ENCODE measurements at places on chromosomes 1 and 21.

DNA sequence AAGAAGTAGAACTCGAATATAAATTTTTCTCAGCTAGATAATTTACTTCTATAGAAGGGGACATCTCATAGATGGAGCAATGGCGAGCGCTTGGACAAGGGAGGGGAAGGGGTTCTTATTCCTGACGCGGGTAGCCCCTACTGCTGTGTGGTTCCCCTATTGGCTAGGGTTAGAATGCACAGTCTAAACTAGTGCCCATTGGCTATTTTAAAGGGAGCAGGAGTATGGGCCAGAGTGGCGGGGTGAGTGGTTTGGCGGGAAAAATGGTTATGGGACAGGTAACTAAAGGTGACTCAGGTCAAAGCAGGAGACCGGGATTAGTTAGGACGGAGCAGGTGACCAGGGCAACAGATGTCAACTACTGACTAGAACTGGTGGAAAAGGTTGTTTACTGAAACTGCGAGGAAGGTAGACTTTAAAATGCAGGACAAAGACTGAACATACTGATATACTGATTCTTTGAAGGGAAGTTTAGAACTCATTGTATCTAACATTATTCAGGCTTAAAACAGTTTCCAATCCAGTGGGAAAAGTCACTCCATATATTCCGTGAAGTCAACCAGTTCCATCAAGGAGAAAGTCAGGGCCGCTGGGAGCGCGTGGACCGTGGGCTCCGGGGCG, 940 bp upstream of the ATAD3A start:
- peak; percentile 47 for DNase-seq

GRCh38 chr1:185720633-185721272, 13.4 kb upstream of the HMCN1 start:
- DNase-seq: peak; percentile 67

- DNase-seq: no peak
Measured at GRCh38 chr1:204362984-204363334, 3.2 kb upstream of the PLEKHA6 start.

DNA sequence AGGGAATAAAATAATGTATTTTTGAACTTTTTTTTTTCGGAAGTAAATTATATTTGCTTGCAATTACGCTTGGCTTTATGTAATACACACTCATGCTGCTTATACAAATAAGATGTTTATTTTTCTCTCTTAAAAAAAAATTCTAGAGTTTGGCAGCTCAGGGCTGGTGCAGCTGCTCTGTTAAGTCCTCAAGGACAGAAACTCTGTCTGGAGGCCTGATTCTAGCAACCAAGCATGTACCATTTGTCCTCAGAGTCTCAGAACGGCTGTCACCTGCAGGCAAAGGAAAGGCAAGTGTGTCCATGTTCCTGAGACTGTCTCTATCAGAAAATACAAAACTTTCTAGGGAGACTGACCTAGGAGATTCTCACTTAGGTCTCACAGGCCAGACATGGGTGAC, 23.2 kb upstream of the CLDN17 start:
- DNase-seq: no peak

DNA sequence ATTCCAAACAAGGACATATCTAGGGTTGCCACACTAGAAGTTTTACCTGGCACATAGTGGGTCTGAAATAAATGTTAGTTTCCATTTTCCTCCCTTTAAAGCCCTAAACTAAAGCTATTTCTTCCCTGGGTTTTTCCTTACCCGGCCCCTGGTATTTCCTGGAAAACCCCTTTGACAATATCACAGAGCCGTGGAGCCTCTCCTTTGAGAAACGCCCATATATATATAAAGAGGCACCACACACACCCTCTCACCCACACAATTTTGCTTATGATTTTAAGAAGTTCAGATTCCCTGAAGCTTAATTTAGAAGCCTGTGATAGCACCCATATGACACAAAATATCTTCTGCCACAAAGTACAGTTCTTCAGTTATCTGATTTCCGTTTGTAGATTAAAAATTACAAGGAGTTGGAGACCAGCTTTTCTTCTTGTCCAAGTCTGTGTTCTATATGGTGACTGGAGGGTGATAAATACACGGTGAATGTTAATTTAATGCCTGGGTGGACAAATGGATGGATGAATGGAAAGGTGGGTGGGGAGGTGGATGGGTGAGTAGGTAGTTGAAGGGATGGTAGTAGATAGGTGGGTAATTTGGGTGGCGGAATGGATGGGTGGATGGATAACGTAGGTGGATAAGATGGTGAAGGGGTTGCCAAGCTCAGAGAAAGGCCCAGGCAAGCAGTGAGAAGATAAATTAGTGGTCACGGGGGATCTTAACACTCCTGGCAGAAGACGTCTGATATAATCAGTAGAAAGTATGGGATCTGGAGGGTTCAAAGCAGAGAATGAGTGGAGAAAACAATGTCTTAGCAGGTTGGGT, 154.4 kb upstream of the FGGY start:
- no peak for DNase-seq

GRCh38 chr1:240500647-240501046, 111.3 kb downstream of the GREM2 start:
- DNase-seq: no peak

GRCh38 chr1:55860326-55860725, 645.2 kb upstream of the USP24 start:
- no peak for DNase-seq

DNA sequence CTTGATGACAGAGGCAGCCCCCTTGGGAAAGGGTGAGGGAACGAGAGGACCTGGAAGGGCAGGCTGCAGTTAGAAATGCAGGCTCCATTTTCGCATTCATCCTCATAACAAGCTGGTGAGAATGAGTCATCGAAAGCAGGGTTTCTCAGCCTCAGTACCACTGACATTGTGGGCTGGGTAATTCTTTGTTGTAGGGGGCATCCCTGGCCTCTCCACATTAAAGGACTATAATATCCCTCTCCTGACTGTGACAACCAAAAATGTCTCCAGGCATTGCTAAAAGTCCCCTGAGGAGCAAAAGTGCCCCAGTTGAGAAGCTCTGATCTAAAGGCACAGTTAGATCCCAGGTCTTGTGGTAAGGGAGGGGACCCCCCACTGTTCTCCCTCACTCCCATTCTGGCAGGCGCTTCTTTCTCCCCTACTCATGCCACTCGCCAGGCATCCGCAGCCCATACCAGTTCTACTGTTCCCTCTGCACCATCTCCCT, 20.4 kb downstream of the KCNN3 start:
- DNase-seq: no peak

DNA sequence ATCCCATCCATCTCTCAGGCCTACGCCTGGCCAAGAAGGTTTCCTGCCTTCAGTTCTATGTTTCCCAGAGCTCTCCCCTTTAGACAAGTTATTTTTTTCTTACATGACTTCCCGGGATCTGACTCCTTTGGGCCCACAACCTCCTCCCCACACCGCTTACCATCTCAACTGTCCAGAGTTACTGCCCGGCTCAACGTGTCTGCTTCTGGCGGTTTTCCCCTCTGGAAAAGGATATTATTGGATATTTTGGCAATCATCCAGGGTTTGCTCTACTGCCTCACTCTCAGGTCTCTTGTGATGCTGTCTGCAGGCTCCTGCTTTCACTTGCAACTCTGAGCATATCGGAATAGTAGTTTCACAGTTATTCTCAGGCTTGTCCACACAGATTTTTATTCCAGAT, 318.2 kb upstream of the CAMK1G start:
- no peak for DNase-seq

- no peak for DNase-seq
Measured at GRCh38 chr1:243438815-243439214, 183.0 kb downstream of the SDCCAG8 start.

DNA sequence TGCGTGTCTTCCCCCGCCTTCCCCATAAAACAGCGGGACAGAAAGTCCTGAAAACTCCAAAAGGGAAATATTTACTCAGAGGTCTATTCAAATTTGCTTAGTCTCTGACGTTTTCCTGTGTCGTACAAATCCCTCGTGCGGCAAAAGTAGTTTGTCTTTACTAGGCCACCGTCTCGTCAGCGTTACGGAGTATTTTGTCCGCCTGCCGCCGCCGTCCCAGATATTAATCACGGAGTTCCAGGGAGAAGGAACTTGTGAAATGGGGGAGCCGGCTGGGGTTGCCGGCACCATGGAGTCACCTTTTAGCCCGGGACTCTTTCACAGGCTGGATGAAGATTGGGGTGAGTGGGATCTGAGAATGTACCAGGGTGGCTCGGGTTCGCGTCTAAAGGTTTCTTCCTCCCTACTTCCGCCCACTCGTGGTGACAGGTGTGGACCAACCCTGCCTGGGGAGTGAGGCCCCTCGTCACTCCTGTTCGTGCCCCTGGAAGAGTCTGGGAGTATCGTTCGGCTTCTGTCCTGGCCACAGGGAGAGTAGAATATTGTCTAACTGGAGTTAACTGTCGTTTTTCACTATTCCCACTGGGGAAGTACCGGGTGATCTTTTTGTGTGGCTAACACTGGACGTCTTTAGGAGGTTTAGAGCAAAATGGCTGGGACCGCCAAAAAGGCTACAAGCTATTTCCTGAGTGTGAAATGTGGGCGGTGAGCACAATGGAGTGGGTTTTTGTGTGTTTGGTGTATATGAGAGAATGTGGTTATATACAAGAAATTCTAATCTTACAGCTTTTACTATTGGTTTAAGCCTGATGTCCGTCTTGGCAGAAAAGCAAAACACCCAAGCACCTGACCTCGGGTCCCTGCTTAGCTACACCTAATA, at the start of gene ATF6:
Gene ATF6 (plus strand): TSS at position 219 of the 880 bp plus-strand sequence. CDS start 41 bp downstream, at position 260.
- peak; percentile 96 for DNase-seq

GRCh38 chr1:39663559-39663958, 8.3 kb downstream of the NT5C1A start:
- no peak for DNase-seq

GRCh38 chr1:21766210-21766609, 16.7 kb downstream of the USP48 start:
- DNase-seq: no peak

- no peak for DNase-seq
Measured at GRCh38 chr1:29453502-29454240, 217.3 kb downstream of the PTPRU start.

DNA sequence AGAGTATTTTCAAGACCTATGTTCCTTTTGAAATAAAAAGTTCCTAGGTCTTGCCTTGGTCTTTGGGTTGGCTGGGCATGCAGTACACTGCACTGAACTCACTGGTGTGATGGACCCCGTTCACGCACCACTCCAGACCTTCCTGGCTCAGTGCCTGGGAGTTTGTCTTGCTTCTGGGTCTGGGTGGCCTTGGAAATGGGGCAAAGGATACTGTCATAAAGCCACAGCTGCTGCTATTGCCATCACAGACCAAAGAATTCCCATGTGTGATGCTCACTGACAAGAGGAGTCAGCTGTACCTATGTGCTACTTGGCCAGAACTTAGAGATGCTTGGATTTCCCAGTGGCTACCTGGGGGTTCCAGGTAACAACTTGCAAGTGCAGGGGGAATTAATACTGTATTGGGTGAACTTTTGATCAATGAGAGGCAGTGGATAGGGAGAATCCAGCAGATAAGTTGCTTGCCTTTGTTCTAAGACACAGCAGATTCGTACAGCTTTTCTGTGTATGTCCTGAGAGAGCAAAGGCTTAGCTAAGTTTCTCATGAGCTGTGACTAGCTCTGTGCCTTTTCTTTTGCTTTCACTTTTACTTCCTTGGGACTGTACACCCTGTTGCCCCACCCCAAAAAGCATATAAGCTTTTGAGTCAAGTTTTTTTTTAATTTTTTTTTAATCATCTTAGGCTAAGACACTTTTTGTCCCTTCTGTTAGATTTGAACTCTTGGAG, 115.3 kb downstream of the RUNX1 start:
- DNase-seq: no peak

GRCh38 chr1:204089044-204089751, 16.3 kb downstream of the SOX13 start:
- DNase-seq: peak; percentile 68

DNA sequence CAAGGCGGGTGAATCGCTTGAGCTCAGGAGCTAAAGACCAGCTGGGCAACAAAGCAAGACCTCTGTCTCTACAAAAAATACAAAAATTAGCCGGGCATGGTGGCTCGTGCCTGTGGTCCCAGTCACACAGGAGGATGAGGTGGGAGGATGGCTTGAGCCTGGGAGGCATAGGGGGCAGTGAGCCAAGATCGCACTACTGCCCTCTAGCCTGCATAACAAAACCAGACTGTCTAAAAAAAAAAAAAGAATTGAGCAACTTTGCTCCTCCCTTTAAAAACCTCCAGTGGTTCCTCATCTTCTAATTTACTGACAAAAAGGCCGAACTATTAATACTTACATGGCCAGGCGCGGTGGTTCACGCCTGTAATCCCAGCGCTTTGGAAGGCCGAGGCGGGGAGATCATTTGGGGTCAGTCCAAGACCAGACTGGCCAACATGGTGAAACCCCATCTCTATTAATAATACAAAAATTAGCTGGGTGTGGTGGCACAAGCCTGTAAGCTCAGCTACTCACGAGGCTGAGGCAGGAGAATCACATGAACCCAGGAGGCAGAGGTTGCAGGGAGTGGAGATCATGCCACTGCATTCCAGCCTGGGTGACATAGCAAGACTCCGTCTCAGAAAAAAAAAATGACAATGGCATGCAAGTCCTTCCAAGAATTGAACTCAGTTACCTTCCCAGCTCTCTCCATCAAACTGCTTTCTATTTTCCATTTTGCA, 4.4 kb downstream of the ACBD3 start:
- DNase-seq: no peak

DNA sequence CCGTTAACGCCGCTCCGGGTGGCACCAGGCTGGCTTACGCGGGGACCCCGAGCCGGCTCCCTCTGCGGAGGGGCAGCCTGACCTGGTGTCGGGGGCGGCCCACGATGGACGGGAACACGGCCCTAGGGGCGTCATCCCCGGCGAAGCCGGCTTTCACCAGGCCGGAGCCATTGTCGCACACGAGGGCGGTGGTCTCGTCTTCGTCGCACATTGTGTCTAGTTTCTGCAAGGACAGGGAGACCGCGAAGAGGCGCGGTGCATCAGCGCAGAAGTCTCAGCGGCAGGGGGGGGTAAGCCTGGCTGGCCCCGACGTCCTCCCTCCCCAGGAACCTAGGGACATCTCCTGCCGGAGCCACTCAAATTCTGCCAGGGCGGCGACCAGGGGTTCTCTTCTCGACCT, 989 bp downstream of the ACTA1 start:
- no peak for DNase-seq

GRCh38 chr1:52190500-52191252, 48.8 kb downstream of the ZFYVE9 start:
- no peak for DNase-seq

DNA sequence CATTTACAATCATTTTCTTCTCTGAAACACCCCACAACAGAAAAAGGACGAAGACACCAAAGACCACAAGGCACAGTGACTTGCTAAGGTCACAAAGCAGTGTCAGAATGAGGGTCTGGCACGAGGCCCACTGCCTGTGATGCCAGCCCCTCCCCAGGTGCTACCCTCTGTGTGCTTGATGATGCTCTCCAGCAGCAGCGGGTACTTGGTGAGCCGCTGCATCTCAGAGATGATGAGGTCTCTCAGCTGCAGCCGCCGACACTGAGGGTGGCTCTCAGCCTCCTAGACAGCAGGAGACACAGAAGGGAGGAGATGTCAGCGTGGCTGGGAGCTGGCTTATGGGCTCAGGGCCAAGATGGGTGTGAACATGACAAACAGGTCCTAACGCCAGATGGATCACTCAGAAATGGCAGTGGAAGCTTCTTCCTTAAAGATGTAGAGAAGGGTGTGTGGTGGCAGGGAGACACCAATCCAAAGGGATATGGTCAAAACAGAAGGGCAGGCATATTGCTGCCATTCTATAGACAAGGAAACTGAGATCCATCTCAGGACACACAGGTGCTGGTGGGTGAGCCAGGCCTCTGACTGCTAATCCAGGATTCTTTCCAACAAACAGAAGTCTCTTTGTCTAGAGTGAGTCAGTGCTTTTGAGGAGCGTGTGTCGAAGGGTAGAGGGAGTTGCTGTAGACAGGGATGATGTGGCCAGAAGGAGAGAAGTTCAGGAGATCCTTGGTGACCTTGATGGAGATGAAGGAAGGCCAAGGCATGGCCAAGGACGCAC, 25.6 kb downstream of the LRRC71 start:
- peak; percentile 16 for DNase-seq

GRCh38 chr1:15465674-15466073, 9.1 kb downstream of the CELA2A start:
- no peak for DNase-seq

Measured in kidney (tissue), 22 donors.